Germinal center (tissue), 1 donor: ENCODE measurements at places on chromosomes 2 and 18.

- no peak for DNase-seq
These were observed 55.3 kb upstream of the AFF3 start for GRCh38 chr2:100197631-100198153.

DNA sequence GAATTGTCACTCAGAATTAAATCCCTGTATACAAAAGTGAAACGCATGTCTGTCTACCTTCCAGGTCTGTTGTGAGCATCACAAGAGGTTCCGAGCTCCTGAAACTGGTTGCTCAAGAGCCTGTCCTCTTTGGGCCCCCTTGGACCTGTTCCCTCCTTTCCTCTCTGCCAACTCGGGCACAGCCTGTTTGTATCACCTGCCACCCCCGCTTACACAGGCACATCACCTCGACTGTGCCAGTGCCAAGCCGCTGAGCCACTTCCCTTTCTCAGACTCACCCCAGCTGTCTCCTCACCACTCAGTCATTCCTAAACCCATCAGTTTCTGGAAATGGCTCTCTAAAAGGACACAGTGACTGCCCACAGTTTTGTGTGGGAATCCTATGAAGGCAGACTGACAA is 3.1 kb downstream of the EFR3B start:
- DNase-seq = peak; percentile 27

GRCh38 chr2:112938904-112939303 is 27.9 kb downstream of the IL37 start:
- DNase-seq = no peak

- no peak for DNase-seq
These were observed 117.9 kb downstream of the KCNH7 start for GRCh38 chr2:162720559-162721271.

- no peak for DNase-seq
These were observed 11.6 kb downstream of the CFLAR start for GRCh38 chr2:201127570-201127969.

GRCh38 chr2:218394298-218395089 is 5.2 kb upstream of the CTDSP1 start:
- DNase-seq = no peak

- no peak for DNase-seq
These were observed 143.6 kb downstream of the ALPK2 start for GRCh38 chr18:58484989-58485981.

DNA sequence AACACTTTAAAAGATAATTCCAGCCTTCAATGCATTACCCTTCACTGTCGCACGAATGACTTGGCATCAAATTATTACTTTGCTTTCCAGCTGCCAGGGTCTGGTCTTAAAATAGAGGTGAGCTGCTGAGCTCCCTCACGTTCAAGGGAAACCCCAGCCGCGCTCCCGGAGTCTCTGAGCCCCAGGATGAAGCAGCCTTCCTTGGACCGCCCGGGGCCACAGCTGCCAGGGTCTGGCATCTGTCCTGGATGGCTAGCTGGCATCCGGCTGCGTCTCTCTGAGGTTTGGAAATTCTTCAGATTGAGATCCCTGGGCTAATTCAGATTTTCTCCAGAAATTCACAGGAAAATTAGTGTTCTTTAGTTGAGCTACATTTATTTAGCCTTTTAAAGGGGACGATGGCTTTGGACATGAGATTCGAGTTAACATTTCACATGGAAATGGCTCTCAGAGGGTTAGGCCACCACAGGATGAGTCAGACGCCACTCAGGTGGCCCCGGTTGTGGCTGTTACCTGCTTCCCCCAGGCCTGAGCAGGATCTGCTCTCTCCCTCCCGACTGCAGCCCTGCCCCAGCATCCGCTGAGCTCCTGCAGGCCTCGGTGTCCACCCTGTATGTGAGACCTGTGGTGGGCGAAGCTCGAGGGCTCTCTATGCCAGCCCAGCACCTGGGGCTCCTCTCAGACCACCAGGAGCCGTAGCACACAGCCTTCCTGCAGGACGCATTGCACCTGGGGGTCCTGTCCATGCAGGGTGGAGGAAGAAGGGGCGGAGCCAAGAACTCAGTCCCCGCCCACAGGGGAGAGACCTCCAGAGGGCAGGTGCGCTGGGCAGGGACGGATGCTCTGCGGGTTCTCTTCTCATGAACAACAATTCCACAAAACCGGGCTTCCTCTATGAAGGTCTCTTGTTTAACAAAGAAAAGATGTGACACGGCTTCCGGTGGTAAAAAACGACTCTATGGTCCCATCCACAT is 255.5 kb downstream of the TWIST2 start:
- DNase-seq = no peak

DNA sequence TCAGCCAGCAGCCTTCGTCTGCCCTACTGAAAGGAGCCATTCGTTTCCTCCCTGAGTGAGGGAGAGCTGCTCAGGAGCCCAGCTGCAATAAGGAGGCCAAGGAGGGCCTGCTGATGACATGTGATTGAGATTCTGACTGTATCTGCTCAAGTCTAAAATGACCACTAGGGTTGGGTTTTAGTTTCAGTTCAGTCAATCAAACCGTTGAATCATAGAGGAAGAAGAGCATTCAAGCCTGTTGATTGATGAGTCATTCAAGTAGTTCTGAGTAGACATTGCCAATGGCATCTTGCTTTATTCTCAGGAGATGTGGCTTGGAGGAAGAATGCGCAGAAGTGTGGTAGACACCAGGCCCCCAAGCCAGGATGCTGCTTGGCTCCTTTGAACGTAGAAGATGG is 19.9 kb upstream of the BCL2L11 start:
- peak; percentile 28 for DNase-seq

DNA sequence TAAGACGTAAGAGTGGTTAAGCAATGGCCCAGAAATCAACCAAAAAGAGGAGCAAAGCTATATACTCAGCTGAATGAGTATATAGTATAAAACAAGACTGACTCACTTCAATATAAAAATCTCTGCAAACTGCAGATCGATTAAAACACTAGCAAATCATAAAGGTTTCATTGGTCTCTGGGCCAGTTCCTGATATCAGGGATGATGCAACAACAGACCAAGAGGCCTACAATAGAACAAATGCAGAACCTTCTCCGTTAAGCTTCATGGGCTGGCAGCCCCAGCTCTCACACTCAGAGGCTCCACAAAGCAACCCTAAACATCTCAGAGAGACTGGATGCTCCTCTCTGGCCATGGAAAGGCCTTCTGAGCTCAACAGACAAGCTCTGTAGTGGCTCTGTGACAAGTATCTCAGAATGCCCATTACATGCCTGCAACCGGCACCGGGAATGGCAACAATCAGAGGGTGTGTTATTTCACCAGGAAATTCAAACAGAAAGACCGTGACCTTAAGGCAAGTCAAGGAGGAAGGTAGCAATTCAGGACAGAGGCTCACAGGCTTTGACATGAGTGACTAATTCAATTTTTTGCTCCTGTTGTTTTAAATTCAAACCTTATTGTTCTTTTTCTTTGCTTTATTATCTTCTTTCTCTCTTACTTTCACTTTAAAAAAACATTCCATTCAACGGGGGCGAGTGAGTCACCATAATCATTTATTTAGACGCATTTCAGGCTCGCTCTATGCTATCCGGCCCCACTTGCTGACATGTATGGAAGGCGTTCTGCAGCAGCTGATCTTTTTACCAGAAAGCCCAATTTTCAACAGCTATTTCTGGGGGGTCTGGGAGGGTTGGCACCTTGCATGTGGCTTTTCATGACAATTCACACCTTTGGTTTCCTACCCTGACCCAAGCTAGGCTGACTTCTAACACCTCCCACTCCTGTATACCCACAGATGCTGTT is 15.1 kb downstream of the CYRIA start:
- peak; percentile 56 for DNase-seq

DNA sequence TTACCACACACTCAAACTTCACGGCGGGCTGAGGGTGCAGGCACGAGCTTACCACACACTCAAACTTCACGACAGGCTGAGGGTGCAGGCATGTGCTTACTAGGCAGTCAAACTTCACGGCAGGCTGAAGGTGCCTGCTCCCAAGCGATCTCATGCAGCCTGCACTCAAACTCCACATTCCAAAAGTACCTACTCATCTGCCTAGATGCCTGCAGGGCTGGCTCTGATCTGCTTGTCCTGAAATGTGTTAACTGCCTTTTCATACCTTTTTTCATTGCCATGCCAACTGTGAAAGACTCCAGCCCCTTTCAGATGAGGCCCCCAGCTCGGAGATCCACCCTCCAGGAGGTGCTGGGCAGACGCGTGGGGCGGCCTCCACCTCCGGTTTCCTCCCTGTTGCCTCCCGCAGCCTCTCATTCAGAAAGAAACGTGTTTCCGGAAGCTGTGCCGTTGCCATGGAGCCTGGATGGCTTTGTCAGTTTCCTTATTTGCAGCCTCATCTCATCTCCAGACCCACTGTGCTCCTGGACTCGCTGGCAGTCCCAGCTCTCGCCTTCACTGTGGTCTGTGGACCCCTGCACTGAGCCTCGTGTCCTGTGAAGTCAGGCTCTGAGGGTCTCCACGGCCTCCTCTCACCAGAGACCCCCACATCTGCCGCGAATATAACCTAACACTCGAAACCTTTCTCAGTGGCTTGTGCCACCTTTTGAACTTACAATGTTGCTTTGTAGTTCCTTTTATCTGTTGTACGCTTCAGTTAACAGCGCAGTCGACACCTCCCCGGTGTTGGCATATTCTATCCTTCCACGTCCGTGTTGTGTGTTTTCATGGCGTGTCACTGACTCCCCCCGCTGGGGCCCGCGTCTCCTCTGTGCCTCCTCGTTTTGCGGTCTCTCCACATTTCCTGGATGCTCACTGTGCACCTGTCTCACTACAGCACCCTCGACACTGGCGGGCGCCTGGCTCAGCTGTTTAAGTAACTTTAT is 106.1 kb upstream of the ALKAL2 start:
- DNase-seq = peak; percentile 20

DNA sequence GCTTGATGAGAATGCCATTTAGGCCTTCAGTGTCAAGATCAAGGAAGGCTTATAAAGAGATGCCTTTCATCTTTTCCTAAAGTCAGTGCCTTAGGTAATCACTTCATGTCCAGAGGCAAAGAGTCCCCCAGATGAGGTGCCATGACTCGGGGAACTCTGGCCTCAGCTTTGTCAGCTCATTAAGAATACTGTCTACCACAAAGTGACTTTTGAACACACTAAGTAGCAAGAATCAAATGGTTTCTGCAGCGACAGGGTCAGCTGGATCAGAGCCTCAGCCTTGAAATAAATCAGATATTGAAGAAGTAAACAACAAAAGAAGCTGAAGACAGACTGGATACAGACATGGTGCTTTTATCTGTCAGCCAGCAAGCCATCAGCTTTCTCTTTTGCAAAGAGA is 120.1 kb upstream of the SLC39A10 start:
- no peak for DNase-seq

GRCh38 chr2:128452024-128452411 is 133.3 kb upstream of the HS6ST1 start:
- DNase-seq = no peak

GRCh38 chr2:78896536-78896935 is 129.0 kb upstream of the REG3G start:
- no peak for DNase-seq

DNA sequence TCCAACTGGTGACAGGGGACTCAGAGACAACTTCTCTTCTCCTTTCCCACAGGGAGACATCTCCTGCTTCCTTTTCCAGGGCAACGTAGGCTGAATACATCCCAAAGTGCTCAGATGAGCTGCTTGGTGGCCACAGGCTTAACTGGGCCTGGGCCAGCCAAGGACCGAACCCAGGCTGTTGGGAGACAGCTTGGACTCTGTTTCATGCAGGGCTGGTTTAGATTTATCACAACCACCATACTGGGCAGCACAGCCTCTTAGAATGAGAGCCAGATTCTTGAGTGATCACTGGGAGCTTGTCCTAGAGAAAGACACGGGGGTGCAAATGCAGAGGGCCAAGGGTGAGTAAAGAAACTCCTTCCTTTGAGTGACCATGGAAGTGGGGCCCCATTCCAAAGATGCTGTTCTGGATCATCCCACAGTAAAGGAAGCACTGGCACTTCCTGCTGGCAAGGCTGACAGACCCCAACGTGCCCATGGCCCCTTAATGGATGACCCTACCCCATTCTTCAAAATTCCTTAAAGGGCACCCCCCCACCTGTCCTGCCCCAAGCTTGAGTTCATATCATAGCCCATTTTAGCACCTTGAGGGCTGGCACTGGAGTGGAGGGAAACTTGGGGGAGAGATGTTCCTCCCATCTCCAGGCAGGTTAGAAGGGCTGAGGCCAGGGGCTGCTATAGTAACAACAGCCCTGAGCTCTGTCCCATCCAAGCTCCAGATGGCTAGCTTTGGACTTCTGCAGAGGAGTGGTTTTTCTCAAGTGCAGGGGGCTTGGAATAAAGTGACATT is 84.1 kb downstream of the CAPN13 start:
- no peak for DNase-seq

- DNase-seq = no peak
These were observed 20.5 kb downstream of the FHL2 start for GRCh38 chr2:105378276-105378840.

GRCh38 chr18:39561126-39561525 is 1995.5 kb upstream of the CELF4 start:
- no peak for DNase-seq

- no peak for DNase-seq
These were observed 104.6 kb downstream of the CAPN13 start for GRCh38 chr2:30702694-30703093.

GRCh38 chr2:217920879-217921603 is 81.8 kb downstream of the TNS1 start:
- no peak for DNase-seq

GRCh38 chr2:64666810-64667438 is 13.2 kb upstream of the SERTAD2 start:
- no peak for DNase-seq

GRCh38 chr2:128489526-128490273 is 171.0 kb upstream of the HS6ST1 start:
- no peak for DNase-seq

- DNase-seq = no peak
These were observed 126.0 kb downstream of the LPIN1 start for GRCh38 chr2:11872247-11872947.
